Progenitor cell of endocrine pancreas (in vitro differentiated cells): ENCODE measurements at places on chromosomes 7 and 10.

DNA sequence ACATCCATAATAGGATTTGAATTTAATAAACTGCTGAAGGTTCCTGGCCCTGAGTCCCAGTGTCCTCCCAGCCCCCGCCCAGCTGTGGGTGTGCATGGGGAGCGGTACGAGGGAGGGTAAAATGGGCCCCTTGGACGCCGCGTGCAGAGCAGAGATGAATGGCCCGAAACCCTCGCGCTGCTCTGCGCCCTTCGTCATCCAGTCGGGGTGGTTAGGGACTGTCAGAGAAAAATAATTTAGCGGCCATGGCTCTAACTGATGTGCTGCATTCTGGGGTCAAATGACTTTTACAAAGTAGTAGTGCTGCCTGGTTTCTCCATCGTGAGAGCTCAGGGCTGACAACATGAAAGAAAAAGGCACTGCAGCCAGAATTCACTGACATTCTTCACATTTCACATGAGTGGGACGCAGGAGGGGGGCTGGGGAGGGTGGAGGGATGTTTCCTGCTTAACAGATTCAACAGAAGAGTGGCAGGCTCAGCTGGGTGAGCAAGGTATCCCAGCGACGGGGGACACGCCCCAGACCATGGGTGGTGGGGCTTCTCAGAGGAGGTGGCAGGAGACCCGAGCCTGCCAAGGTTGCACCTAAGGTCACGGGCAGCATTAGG lies 304.5 kb downstream of the WDR37 start:
- peaks cover 9% of the 10 kb centered on the region for H3K27me3 ChIP-seq
- no peaks in the 10 kb centered on the region for H3K36me3 ChIP-seq
- H3K4me1 ChIP-seq: peaks cover 15% of the 10 kb centered on the region

DNA sequence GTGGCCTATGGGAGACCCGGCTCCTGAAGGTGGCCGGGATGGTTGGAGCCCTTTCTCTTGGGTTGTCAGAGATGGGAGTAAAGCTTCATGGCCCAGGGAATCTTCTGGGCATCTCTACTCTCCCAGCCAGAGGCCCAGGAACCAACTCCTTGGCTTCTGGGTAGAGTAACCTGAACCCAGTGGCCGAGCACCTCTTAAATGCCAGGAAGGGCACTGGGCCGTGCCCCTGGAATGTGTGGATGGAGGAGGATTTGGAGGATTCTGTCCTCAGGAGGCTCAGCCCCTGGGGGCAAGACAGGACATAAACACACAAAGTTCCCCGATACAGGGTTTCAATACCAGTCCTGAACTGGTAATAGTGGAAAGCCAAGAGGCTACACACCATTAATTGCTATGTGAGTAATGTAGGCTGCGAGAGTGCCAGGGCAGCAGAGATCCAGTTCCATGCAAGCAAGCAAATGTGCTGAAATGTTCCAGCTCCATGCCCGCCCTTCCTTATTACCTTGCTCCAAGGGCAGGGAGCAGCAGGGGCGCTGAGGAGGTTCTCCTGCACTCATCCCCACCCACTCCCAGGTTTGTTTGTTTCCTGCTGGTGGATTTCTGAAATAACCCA lies 1.2 kb downstream of the PALD1 start:
- no peaks in the 10 kb centered on the region for H3K4me1 ChIP-seq
- H3K36me3 ChIP-seq: no peaks in the 10 kb centered on the region
- H3K27me3 ChIP-seq: peaks cover 66% of the 10 kb centered on the region
- no peak for DNase-seq
- H3K4me3 ChIP-seq: peak overlapping the region; percentile 64
- H3K27ac ChIP-seq: no peak overlapping the region

- H3K27me3 ChIP-seq: no peaks in the 10 kb centered on the region
- no peak overlapping the region for H3K4me3 ChIP-seq
- H3K4me1 ChIP-seq: no peaks in the 10 kb centered on the region
- H3K36me3 ChIP-seq: no peaks in the 10 kb centered on the region
Observed at GRCh38 chr10:123351715-123352114, 197.5 kb downstream of the BUB3 start.

- peak overlapping the region; percentile 22 for H3K27ac ChIP-seq
- H3K4me3 ChIP-seq: peak overlapping the region; percentile 23
- peaks cover 11% of the 10 kb centered on the region for H3K4me1 ChIP-seq
- no peaks in the 10 kb centered on the region for H3K36me3 ChIP-seq
- no peak for DNase-seq
Observed at GRCh38 chr10:119742947-119743648, 17.2 kb downstream of the INPP5F start.

- no peak for DNase-seq
- no peak overlapping the region for H3K27ac ChIP-seq
- H3K27me3 ChIP-seq: no peaks in the 10 kb centered on the region
- peaks cover 2% of the 10 kb centered on the region for H3K4me1 ChIP-seq
- no peak overlapping the region for H3K4me3 ChIP-seq
- peaks cover 3% of the 10 kb centered on the region for H3K36me3 ChIP-seq
Observed at GRCh38 chr7:156752367-156753228, 112.0 kb downstream of the RNF32 start.

GRCh38 chr7:106313456-106313901 lies 28.7 kb upstream of the NAMPT start:
- DNase-seq: no peak
- no peak overlapping the region for H3K27ac ChIP-seq
- H3K4me1 ChIP-seq: no peaks in the 10 kb centered on the region
- no peaks in the 10 kb centered on the region for H3K27me3 ChIP-seq
- no peak overlapping the region for H3K4me3 ChIP-seq

DNA sequence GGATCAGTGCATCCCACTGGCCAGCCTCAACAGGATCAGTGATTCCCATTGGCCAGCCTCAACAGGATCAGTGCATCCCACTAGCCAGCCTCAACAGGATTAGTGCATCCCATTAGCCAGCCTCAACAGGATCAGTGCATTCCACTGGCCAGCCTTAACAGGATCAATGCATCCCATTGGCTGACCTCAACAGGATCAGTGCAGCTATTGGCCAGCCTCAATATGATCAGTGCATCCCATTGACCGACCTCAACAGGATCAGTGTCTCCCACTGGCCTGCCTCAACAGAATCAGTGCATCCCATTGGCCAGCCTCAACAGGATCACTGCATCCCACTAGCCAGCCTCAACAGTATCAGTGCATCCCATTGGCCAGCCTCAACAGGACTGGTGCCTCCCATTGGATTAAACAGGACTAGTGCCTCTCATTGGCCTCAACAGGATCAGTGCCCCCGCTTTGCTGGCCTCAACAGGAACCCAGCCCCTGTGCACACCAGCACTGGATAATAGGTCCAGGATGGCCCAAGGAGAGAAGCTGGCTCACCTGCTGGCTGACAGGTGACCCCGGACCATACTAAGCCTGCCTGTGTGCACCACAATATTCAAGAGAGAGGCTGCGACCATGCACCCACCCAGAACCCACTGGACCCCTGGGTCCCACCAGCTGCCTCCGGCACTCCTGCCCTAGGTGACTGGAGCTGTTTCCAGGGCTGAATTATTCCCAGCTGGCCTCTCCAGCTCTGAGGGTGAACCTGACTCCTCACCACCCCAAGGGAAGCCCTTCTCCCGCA lies 59.9 kb downstream of the PDGFA start:
- no peak overlapping the region for H3K4me3 ChIP-seq
- H3K27ac ChIP-seq: no peak overlapping the region
- H3K27me3 ChIP-seq: no peaks in the 10 kb centered on the region
- peaks cover 4% of the 10 kb centered on the region for H3K4me1 ChIP-seq

- H3K4me1 ChIP-seq: no peaks in the 10 kb centered on the region
- no peaks in the 10 kb centered on the region for H3K36me3 ChIP-seq
- no peak overlapping the region for H3K4me3 ChIP-seq
- no peak overlapping the region for H3K27ac ChIP-seq
Observed at GRCh38 chr10:120931999-120932398, 80.8 kb downstream of the WDR11 start.

DNA sequence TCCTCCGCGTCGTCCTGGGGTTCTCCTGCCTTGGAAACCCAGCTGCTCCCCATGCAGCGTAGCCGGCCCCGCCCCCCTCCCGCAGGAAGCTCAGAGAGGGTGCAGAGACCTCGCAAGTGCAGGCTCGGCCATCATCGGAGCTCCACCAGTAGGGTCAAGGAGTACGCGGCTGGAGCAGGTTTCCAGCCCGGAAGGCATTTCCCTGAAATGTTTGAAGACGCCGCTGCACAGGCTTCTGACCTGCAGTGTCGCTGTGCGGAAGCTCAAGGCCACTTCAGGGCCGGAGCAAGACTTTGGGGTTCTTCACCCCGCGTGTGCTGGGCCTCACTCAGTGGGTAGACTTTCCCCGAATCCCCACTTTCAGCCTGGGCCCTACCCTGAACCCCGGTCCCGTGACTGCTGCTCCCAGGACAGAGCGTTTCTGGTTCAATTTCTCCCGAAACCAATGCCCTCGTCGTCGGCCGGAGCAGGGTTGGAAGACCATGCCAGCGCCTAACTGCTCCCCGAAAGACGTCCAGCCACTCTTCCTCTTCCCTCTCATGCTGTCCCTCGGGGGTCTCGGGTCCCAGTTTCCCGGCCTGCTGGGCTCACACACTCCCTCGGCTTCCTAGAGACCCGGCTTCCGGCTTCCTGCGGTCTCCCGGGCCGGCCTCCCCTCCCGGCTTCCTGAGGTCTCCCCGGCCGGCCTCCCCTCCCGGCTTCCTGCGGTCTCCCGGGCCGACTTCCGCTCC lies 52.1 kb downstream of the INSIG1 start:
- no peak overlapping the region for H3K4me3 ChIP-seq
- peaks cover 2% of the 10 kb centered on the region for H3K4me1 ChIP-seq
- peaks cover 41% of the 10 kb centered on the region for H3K27me3 ChIP-seq
- H3K36me3 ChIP-seq: no peaks in the 10 kb centered on the region

DNA sequence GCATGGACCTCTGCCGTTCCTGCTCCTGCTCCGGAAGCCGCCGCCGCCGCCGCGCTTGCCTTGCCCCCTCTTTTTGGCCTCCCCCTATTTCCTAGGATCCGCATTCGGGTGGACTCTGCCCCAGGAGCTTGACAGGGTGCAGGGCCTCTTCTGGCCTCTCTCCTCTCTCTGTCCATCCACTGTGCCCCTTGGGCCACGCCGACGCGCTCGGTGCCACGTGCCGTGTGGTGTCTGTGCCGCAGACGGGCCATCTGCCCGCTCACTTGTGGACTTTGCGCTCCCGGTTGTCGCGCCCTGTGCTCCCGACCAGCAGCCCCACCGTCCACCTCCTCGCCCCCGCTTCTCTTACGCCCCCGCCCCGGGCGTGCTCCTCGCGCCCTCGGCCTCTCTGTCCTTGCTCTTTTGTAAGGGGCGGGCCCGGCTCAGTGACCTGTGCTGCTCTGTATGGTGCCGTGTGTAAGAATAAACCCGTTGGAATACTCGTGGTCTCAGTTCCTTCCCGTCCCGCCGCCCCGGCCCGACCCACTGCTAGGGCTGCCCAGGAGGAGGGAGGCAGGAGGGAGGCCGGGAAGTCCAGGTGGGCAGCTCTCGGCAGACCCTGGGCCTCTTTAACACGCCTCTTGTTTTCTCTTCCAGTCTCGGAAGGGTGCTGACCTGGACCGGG lies 37.0 kb downstream of the AGAP3 start:
- no peak overlapping the region for H3K4me3 ChIP-seq
- H3K27me3 ChIP-seq: peaks cover 3% of the 10 kb centered on the region
- H3K36me3 ChIP-seq: peaks cover 24% of the 10 kb centered on the region
- no peak overlapping the region for H3K27ac ChIP-seq
- no peak for DNase-seq

GRCh38 chr7:132904209-132904608 lies 177.7 kb downstream of the CHCHD3 start:
- peaks cover 23% of the 10 kb centered on the region for H3K36me3 ChIP-seq
- H3K27ac ChIP-seq: no peak overlapping the region
- peaks cover 9% of the 10 kb centered on the region for H3K4me1 ChIP-seq
- no peak overlapping the region for H3K4me3 ChIP-seq
- DNase-seq: no peak

DNA sequence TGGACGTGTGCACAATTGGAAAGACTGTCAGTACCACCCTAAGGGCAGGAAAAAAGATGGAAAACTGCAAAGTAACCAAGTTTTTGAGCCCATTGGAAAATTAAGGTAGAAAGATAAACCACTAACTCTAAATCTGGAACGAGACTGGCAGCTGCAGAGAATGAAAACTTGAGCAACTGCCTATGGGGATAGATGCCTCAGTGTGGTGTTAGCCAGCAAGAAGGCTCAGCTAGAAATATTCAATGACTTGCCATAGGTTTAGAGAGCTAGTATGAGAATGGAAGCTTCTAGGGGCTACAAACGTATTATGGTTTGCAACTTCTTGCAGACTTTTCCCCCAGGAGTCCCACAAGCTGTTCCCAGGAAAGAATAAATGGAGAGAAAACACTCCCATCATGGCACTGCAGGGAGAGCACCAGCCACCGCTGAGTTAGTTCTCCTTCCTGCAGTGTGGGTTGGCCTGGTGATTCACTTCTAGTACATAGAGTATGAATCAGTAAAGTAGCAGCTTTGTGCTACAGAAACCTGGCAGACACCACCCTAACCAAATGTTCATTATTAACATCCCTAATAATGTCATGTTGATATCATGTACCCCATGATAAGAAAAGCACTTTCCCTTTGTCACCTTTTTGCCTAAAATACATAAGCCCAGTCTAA lies 372.4 kb upstream of the VWC2 start:
- no peak overlapping the region for H3K27ac ChIP-seq
- H3K27me3 ChIP-seq: no peaks in the 10 kb centered on the region
- no peaks in the 10 kb centered on the region for H3K4me1 ChIP-seq
- H3K36me3 ChIP-seq: no peaks in the 10 kb centered on the region
- DNase-seq: no peak

DNA sequence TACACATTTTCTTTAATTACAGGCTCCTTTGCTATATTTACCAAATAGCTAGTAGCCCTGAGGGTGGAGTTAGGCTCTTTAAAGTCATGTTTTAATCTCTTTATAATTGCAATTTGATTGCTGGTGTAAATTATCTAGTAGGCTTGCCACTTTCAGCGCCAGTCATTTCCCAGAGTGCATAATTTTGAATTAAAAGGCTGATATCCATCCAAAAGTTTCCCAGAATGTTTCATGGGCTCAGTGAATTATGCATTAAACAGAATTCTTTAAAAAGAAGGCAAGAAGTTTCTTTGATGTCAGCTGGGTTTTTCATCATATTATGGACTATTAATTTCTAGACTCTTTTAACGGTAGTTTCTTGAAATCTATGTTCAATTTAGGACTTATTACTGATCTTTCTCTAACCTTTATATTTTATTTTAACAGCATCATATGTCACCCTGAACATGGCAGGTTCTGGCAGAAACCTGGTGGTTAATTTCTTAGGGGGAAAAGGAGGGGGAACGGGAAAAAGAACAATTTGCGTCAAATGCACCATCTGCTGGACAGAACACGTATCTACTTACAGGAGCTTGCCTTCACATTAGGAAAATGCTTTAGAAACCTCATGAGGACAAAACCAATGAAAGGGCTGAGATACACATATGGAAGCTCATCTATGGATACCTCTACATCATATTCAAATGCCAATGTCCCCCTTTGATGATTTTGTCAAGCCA lies 171.1 kb downstream of the GRM3 start:
- H3K4me1 ChIP-seq: peaks cover 1% of the 10 kb centered on the region
- peaks cover 9% of the 10 kb centered on the region for H3K27me3 ChIP-seq
- no peak for DNase-seq
- H3K4me3 ChIP-seq: no peak overlapping the region
- H3K27ac ChIP-seq: no peak overlapping the region

DNA sequence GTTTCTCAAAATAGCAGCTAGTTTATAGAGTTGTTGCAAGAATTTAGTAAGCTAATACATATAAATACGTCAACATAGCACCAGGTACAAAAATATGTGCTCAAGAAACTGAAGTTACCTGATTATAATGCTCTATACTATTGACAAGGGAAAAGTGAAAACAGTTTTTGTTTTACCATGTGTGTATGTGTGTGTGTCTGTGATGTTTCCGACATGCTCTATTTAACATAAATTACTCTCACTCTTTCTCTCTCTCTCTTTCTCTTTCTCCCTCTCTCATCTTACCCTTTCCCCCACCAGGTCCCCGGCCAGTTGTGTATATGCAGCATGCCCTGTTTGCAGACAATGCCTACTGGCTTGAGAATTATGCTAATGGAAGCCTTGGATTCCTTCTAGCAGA lies 4.3 kb downstream of the LIPN start:
- peaks cover 8% of the 10 kb centered on the region for H3K4me1 ChIP-seq
- no peak for DNase-seq
- no peak overlapping the region for H3K27ac ChIP-seq
- no peak overlapping the region for H3K4me3 ChIP-seq
- no peaks in the 10 kb centered on the region for H3K36me3 ChIP-seq
